ENCODE measurements at places on chromosomes 1 and 21. TPM values are rescaled to one million over a fixed set of nuclear protein-coding genes. Genes with fewer than 3 reads are reported as not detected.

GRCh38 chr1:89975540-89976125 is 19.3 kb upstream of the ZNF326 start:
- no peak for DNase-seq

DNA sequence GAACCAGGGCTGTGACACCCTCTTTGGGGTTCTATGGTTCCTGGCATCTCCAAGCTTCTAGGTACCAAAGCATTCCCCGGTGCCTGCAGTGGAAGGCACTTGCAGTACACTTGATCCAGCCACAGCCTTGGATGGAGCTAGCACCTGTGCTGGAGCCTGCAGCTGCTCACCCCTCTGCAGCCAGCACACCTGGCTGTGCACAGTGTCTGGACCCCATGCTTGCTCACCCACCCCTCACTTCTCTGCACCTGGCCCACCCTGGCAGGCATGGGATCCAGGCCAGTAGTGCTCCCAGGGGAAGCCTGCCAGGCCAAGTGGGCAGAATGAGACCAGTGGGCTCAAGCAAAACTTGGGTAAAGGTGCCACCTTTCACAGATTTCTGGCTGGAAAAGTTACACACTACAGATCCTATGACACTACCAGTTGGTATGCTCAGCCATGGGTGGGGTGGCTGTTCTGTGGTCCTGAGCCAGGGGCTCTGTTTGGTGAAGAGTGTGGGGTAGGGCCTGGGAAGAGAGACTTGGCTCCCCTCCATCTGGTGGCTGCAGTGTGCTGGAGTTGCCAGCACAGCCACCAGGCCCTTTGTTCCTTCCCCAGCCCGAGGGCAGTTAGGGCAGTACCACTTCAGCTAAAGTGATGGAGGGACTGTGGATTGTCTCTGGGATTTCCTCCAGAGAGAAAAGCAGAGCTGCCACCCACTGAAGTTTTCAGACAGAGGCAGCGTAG is 157.8 kb upstream of the LRRC7 start:
- DNase-seq, result no peak

GRCh38 chr1:98887507-98887906 is 117.2 kb downstream of the PLPPR5 start:
- DNase-seq, result no peak

Gene GPR52
- 0.87 TPM for total RNA-seq

GRCh38 chr1:12387641-12388040 is 157.8 kb downstream of the VPS13D start:
- DNase-seq, result no peak

DNA sequence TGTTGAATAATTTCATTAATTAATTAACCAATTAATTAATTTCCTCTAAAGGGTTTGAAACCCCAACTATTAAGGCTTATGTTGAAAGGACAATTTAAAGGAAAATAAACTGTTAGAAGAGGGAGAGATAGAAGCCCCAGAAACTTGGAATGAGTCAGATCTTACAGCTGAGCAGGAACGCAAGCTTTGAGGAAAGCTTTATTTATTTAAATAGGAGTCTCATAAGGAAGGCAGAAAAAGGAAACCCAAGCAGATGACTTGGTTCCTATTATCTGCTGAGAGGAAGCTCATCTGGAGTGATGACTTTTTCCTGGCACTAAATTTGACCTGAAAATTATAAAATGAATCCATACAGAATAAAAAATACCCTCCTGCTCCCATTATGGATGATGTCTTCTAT is 105.1 kb downstream of the ROR1 start:
- DNase-seq, result no peak

Gene GOLPH3L
- 19.6 TPM for total RNA-seq

DNA sequence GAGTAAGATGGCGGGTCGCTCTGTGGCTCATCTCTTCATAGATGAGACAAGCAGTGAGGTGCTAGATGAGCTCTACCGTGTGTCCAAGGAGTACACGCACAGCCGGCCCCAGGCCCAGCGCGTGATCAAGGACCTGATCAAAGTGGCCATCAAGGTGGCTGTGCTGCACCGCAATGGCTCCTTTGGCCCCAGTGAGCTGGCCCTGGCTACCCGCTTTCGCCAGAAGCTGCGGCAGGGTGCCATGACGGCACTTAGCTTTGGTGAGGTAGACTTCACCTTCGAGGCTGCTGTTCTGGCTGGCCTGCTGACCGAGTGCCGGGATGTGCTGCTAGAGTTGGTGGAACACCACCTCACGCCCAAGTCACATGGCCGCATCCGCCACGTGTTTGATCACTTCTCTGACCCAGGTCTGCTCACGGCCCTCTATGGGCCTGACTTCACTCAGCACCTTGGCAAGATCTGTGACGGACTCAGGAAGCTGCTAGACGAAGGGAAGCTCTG is 2.4 kb downstream of the TNFAIP8L2 start:
- no peak for DNase-seq

GRCh38 chr1:201507360-201507675 is 395 bp upstream of the CSRP1 start:
- DNase-seq, result no peak

GRCh38 chr1:224718470-224719053 is 102.4 kb downstream of the CNIH3 start:
- DNase-seq, result no peak

DNA sequence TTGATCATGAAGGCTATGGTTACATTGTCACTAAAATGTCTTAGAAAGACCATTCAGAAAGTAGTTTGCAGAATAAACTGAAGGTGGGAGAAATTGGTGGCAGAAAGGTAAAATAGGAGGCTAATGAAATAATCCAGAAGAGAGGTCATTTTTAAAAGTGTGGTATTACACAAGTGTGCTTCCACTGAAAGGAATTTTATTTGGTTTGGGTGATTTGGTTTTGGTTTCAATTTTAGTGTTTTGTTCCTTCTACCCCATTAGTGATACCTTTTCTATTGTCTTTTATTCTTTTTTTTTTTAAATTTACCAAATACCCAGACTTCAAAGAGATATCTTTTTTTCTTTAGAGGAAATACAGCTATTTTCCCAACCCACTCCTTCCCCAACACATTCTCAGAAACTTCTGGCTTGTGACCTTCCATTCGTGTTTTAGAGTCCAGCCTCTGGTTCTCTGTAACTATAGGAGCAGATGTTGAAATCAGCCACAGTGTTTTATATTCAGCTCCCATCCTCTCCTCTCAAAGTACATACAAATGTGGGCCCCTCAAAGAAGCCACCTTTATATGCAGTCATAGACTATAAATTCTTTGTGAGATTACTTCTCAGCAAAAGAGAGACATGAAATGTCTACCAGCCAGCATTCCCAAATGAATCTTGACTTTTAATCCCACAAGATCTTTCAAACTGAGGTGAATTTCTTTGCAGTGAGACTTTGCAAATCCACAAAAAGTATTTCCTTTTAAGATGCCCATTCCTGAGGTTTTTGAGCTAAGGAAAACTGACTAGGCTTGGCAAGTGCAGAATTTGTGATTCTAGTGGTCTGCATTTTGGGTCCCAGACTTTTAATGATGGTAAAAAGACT is 42.0 kb upstream of the PALMD start:
- no peak for DNase-seq

DNA sequence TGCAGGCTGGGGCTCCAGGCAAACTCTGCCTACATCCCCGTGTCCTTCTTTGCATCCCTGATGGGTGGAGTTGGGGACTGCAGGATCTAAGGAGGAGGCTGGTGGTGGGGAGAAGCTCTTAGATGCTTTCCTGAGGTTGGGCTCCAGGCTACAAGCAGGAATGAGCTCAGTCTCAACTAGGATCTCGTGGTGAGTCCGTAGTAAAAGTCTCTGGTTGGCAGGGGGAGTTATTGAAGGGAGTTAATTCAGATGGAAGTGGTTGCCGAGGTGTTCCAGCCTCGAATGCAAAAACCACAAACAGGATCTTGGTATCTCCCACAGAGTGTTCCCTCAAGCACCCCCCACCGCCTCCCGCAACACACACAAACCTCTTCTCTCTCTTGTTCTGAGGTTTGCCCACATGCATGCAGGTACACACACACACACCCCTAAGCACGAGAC is 35.0 kb downstream of the TMCC2 start:
- DNase-seq, result no peak

Gene HSF2BP
- total RNA-seq, result 4.2 TPM
